ENCODE measurements at places on chromosomes 6 and 20. TPM values are rescaled to one million over a fixed set of nuclear protein-coding genes. Genes with fewer than 3 reads are reported as not detected.

GRCh38 chr20:18773566-18773965 is 40.0 kb upstream of the SCP2D1 start:
- no peaks in the 10 kb centered on the region for H3K27me3 ChIP-seq
- no peak overlapping the region for H3K27ac ChIP-seq
- no peak overlapping the region for H3K4me3 ChIP-seq
- no peaks in the 10 kb centered on the region for H3K4me1 ChIP-seq
- H3K36me3 ChIP-seq = no peaks in the 10 kb centered on the region
- DNase-seq = no peak

- peak; percentile 86 for DNase-seq
- H3K27ac ChIP-seq = peak overlapping the region; percentile 96
- peaks cover 2% of the 10 kb centered on the region for H3K4me1 ChIP-seq
- H3K4me3 ChIP-seq = peak overlapping the region; percentile 44
Observed at GRCh38 chr20:10217721-10218410, 764 bp upstream of the SNAP25 start.

GRCh38 chr20:42218621-42219374 is 600.6 kb upstream of the CHD6 start:
- no peaks in the 10 kb centered on the region for H3K4me1 ChIP-seq
- DNase-seq = no peak
- no peak overlapping the region for H3K27ac ChIP-seq
- no peaks in the 10 kb centered on the region for H3K27me3 ChIP-seq

The UFL1 gene
- 21.7 TPM for total RNA-seq

- no peak for DNase-seq
- H3K36me3 ChIP-seq = no peaks in the 10 kb centered on the region
- H3K4me3 ChIP-seq = no peak overlapping the region
- H3K27me3 ChIP-seq = no peaks in the 10 kb centered on the region
Observed at GRCh38 chr6:56802584-56802983, 152.3 kb upstream of the BEND6 start.

The CD24 gene
- total RNA-seq = 0.40 TPM

The VWA7 gene
- total RNA-seq = 1.7 TPM

GRCh38 chr20:25508083-25508770 is 77.1 kb downstream of the NINL start:
- H3K36me3 ChIP-seq = no peaks in the 10 kb centered on the region
- DNase-seq = peak; percentile 45
- H3K4me3 ChIP-seq = no peak overlapping the region
- H3K27me3 ChIP-seq = no peaks in the 10 kb centered on the region
- peaks cover 6% of the 10 kb centered on the region for H3K4me1 ChIP-seq
- peak overlapping the region; percentile 18 for H3K27ac ChIP-seq

DNA sequence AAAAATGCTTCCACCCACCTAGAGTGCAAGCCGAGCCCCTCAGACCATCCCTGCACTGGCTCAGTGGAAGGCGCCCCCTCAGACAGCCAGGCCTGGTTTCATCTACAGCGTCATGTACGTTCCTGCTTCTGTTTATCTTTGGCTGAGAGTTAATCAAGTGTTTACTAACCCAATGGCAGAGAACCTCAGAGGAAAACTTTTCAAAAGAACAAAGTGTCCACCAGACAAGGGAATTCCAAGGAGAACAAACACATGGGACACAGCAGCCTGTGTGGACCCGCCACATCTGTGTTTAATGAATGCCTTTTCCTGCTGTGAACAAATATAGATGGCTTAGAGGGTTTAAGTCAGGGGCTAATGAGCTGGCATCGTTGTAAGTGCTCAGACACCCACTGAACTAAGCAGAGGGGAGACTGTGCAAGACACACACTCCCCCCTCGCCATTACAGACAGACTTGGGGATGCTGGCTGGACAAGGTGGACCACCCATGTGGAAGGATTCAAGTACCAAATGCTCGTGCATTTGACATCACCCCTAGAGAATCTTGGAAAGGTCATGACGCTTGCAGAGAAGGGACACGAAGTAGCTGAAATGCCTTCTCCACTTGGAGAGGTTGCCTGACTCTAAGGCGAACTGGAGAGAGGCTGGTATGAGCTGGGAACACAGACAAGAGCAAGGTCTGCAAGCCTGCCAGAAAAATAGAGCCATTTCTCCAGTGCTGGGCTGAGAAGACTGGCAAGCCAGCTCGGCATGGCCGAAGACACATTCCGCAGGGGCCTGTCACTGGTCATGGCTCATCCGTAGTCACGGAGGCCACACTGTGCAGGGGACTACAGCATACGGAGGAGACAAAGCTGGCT is 53.5 kb upstream of the NXT1 start:
- H3K4me3 ChIP-seq = no peak overlapping the region
- no peaks in the 10 kb centered on the region for H3K4me1 ChIP-seq
- DNase-seq = no peak
- no peaks in the 10 kb centered on the region for H3K36me3 ChIP-seq
- no peaks in the 10 kb centered on the region for H3K27me3 ChIP-seq

The ZNF391 gene
- 6.0 TPM for total RNA-seq

- DNase-seq = no peak
- H3K4me3 ChIP-seq = no peak overlapping the region
- H3K4me1 ChIP-seq = peaks cover 13% of the 10 kb centered on the region
- H3K27me3 ChIP-seq = no peaks in the 10 kb centered on the region
- no peaks in the 10 kb centered on the region for H3K36me3 ChIP-seq
Observed at GRCh38 chr6:43670623-43670986, 17.0 kb downstream of the MRPS18A start.

DNA sequence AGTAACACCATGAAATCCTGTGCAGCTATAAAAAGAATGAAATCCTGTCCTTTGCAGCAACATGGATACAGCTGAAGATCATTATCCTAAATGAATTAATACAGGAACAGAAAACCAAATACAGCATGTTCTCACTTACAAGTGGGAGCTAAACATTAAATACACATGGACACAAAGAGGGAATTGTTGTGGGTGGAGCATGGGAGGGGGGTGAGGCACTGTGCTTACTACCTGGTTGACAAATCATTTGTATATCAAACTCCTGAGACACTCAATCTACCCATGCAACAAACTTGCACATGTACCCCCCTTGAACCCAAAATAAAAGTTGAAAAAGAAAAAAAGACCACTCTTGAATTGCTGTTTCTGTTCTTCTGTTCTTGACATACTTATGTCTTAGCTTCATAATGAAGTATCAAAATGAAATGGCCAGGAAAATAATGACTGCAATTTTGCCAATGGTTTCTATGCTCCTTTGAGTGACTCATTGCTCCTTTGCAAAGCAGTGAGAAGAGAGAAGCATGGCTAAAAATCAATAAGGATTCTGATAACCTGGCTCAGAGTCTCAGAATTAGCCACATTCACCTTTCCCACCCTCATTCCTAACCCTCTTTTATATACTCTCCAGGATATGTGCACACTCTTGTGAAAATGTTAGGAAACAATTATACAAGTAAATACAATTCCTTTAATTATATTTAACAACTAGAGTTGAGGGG is 71.0 kb downstream of the CYP39A1 start:
- no peak overlapping the region for H3K27ac ChIP-seq
- H3K36me3 ChIP-seq = no peaks in the 10 kb centered on the region
- peaks cover 5% of the 10 kb centered on the region for H3K4me1 ChIP-seq
- no peak for DNase-seq
- H3K27me3 ChIP-seq = no peaks in the 10 kb centered on the region

The C20orf204 gene
- 1.4 TPM for total RNA-seq

GRCh38 chr20:62504323-62504722 is 28.5 kb upstream of the GATA5 start:
- H3K27ac ChIP-seq = no peak overlapping the region
- H3K4me1 ChIP-seq = no peaks in the 10 kb centered on the region
- H3K4me3 ChIP-seq = no peak overlapping the region
- no peak for DNase-seq
- no peaks in the 10 kb centered on the region for H3K27me3 ChIP-seq

DNA sequence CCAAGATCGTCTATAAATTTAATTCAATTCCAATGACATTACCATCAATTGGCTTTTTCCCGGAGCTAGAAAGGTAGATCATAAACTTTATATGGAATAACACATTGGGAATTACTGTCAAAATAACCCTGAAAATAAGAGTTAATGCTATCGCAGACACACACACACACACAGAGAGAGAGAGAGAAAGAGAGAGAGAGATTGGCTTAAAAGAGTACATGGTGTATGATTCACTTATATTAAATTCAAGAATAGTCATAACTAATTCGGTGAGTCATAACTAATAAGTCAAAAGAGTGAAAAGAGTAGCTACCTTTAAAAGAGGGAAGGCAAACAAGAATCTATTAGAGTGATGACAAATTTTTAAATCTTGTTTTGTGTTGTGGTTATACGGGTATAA is 425.5 kb downstream of the TBC1D32 start:
- no peaks in the 10 kb centered on the region for H3K27me3 ChIP-seq
- DNase-seq = no peak
- H3K4me1 ChIP-seq = no peaks in the 10 kb centered on the region
- no peak overlapping the region for H3K4me3 ChIP-seq

- H3K27ac ChIP-seq = no peak overlapping the region
- H3K27me3 ChIP-seq = no peaks in the 10 kb centered on the region
- no peak overlapping the region for H3K4me3 ChIP-seq
- H3K4me1 ChIP-seq = no peaks in the 10 kb centered on the region
- H3K36me3 ChIP-seq = no peaks in the 10 kb centered on the region
Observed at GRCh38 chr20:18032977-18033892, 24.5 kb downstream of the OVOL2 start.

The CRYBG1 gene
- total RNA-seq = 4.5 TPM

GRCh38 chr6:13332349-13332706 is 4.0 kb upstream of the TBC1D7 start:
- no peak overlapping the region for H3K27ac ChIP-seq
- H3K27me3 ChIP-seq = no peaks in the 10 kb centered on the region
- peaks cover 2% of the 10 kb centered on the region for H3K4me1 ChIP-seq
- H3K4me3 ChIP-seq = no peak overlapping the region

GRCh38 chr6:136763716-136764516 is 28.4 kb downstream of the MAP3K5 start:
- H3K27me3 ChIP-seq = no peaks in the 10 kb centered on the region
- H3K27ac ChIP-seq = no peak overlapping the region
- DNase-seq = no peak
- H3K36me3 ChIP-seq = no peaks in the 10 kb centered on the region
- peaks cover 34% of the 10 kb centered on the region for H3K4me1 ChIP-seq

The POPDC3 gene
- total RNA-seq = not detected

DNA sequence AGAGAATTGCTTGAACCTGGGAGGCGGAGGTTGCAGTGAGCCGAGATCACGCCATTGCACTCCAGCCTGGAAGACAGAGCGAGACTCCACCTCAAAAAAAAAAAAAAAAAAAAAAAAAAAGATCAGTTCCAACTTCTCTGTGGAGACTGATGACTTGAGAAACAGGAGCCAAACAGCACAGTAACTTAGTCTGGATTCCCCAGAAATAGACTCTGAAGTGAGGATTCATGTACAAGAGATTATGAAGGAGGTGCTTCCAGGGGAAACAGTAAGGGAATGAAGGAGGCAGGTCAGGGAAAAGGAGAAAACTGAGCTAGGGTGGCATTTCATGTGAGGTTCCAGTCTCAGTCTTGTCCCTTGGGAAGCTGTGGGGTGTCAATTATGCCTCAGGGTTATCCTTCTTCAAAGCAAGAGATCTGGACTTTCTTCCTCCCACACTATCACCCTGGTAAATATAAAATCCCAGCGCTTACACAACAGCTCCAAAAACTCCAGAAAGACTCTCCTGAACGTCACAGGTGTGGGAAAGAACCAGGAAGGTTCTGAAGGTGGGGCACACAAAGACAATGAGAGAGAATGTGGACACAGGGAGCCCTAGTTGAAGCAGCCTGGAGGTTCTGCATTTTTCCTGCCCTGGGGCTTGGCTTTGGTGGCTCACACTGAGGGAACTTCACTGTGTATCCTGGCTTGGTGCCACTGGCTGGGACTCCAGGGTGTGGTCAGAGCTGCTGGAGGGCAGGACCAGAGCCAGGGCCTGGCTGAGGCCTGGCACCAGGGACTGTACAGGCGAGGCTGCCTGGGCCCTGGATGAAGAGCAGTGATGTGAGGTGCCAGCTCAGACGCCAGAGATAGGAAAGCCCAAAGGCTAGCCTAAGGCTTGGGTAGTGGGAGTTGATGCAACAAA is 46.8 kb downstream of the PCNA start:
- peak; percentile 67 for DNase-seq
- no peak overlapping the region for H3K27ac ChIP-seq
- no peak overlapping the region for H3K4me3 ChIP-seq
- H3K4me1 ChIP-seq = peaks cover 8% of the 10 kb centered on the region

GRCh38 chr20:25372584-25373336 is 17.9 kb downstream of the ABHD12 start:
- no peaks in the 10 kb centered on the region for H3K36me3 ChIP-seq
- H3K27me3 ChIP-seq = no peaks in the 10 kb centered on the region
- DNase-seq = no peak
- H3K4me1 ChIP-seq = peaks cover 3% of the 10 kb centered on the region
